ENCODE measurements at places on chromosomes 16 and 17.
A peak's percentile ranks its signal among the peaks of the same experiment; 100 is the strongest.

GRCh38 chr17:39196241-39196807 lies 1.1 kb downstream of the CACNB1 start:
- DNase-seq: no peak

- no peak for DNase-seq
Measured at GRCh38 chr16:88744577-88745521, 38.5 kb downstream of the CTU2 start.

- no peak for DNase-seq
Measured at GRCh38 chr17:4331614-4332013, 34.9 kb downstream of the UBE2G1 start.

DNA sequence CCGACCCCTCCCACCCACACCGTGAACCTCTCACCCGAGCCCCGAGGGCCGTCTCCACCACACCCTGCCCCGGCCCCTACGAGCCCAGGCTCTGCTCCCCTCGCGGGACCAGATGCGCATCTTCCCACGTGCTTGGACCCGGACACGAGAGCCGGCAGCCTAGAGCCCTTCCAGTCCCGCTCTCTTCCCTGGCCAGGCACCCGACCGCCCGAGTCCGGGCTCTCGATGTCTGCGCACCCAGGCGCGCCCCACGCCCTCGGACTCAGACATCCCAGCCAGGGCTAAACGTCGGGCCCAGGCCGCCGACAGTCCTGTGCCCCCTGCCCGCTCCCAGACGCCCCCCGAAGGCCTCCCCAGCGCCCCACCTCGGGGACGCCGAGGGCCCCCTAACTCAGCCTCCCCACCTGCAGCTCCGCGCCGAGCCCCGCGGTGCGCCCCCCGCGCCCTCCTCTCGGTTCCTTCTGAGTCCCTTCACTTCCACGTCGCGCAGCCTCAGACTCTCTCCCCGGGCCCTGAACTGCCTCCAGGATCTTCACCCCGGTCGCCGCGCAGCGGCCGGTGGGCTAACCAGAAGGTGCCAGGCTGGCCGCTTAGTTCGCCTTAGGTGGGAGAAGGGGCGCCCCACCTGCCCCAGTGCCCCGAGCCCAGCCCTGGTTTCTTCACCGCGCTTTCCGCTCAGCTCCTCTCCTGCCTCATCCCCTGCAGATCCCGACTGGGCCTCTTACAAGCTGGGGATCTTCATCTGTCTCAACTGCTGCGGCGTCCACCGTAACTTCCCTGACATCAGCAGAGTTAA lies 688 bp downstream of the ADAP2 start:
- no peak for DNase-seq

DNA sequence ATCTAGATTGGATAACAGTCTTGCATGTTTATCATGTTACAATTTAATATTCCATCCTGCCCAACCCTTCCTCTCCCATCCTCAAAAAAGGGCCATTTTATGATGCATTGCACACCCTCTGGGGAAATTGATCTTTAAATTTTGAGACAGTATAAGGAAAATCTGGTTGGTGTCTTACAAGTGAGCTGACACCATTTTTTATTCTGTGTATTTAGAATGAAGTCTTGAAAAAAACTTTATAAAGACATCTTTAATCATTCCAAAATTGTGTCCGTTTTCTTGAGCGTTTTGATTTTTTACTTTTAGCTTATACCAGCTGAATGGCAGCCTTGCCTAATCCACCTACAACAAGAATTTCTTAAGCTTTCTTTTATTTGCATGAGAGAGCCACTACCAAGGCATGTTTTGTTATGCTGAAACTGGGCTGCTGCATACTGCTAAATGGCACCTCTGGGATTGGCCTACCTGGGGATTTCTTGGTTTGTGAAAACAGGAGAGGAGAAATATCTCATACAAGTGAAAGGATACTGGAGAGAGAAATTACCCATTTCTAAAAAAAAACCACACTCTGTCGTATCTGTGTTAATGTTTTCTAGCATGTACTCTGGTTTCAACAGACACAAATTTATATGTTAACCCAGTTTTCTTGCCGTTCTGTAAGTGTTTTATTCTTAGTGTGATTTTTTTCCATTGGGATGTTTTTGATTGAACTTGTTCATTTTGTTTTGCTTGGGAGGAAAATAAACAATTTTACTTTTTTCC lies 52.2 kb downstream of the TUBD1 start:
- DNase-seq: no peak

DNA sequence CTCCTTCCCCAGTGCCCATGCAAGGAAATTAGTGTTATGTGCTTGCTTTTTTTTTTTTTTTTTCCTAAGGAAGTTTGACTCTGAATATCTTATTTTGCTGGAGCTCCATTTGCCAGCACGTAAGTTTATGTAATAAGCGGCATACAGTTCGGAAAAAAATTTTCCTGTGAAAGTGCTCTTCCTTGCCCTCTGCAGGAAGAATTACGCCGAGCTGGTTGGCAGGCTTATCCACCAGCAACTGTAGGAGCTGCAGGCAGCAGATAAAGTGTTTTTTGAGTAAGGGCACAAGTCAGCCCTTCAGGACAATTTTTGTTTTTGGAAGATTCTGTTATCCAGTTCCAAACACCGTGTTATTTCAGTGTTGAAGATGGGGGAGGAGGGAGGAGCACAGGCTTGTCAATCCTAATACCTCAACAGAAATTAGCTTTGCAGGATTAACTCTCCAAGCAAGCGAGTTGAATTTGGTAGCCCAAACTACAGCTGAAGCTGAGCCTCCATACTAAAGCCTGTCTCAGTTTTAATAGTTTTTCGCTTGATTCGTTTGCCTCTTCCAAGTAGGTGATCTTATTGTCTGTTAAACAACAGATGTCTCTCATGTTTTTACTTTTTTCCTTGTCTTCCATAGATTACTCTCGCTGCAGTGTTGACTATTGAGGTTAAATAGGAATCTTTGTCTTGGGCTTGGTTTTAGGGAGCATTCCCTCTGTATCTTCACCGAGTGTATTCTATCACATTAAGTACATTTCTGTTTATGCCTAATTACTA lies 1.1 kb downstream of the SPECC1 start:
- no peak for DNase-seq

DNA sequence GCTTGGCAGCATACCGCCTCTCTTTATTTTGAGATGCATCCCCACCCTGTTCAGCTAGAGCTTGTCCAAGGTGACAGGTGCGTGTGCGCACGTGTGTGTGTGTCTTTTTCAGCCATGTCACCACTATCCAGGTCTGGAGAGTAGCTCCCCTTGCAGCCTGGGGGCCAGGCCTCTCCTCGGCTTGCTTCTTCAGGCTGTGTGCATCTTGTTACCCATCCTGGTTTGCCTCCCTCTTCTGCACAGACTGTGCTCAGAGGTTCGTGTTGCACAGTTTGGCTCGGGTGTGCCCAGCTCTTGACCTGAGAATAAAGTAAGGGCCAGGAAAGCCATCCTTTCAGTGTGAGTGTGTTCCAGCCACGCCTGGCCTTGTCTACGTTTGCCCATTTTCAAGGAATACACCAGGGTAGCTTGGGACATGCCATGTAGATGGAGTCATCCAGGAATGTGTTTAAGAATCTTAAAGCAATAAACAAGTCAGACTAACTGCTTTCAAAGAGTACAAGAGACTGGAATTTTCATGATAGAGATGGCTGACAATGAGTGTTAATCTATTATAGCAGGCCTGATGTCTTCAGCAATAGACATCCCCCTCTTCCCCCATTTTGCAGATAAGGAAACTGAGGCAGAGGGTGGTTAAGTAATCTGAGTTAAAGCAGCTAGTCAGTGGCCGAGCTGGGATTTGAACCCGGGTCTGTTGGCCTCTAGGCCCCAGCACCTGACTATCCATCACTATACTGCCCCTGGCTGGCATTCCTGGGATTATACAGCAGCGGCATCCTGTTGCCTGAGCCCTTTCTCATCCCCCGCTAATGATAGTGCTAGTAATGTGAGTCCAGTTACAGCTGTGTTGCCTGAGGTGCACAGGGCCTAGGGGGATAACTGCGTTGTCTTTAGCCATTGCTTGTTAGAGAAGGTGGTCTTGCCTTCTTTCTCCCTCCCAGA lies 77.9 kb downstream of the KSR1 start:
- DNase-seq: no peak

DNA sequence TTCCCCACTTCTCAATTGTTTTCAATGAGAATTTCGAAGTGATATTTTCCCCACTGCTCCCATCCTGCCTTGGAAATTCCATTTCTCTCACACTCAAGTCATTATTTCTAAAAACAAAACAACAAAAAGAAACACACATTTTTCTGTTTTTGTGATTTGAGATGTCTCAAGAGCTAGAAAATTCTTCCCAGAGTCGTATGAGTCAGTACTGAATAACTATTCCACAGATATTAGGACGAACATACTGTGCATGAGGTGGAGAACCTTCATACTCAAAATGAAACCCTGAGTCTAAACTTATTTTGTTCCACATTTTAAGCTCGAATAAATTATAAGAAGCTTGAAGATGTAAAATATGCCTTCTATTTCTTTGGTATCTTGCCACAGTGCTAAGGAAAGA lies 204.6 kb downstream of the SLC39A11 start:
- DNase-seq: no peak

- DNase-seq: no peak
Measured at GRCh38 chr16:47342055-47342454, 118.8 kb downstream of the ITFG1 start.

- no peak for DNase-seq
Measured at GRCh38 chr16:75702242-75702641, 981 bp upstream of the DUXB start.

DNA sequence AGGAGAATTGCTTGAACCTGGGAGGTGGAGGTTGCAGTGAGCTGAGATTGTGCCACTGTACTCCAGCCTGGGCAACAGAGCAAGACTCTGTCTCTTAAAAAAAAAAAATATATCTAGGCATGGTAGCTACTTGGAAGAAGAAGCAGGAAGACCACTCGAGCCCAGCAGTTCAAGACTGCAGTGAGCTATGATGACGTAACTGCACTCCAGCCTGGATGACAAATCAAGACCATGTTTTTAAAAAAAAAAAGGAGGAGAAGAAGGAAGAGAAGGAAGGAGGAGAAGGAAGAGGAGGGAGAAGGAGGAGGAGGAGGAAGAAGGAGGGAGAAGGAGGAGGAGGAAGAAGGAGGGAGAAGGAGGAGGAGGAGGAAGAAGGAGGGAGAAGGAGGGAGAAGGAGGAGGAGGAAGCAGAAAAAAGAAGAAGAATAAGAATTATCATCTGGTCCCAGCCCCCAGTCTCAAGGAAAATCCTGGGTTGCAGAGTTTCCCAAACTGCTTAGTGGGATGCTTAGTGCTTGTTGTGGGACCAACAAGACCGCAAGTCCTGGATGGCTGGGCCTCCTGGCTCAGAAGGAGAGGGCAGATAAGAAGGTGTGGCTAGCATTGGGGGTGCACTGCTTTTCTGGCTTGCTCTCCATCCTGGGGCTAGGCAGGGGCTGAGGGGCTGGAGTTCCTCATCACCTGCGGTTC lies 3.7 kb upstream of the DRC7 start:
- no peak for DNase-seq

GRCh38 chr17:81482673-81483072 lies 29.9 kb downstream of the ACTG1 start:
- DNase-seq: no peak

DNA sequence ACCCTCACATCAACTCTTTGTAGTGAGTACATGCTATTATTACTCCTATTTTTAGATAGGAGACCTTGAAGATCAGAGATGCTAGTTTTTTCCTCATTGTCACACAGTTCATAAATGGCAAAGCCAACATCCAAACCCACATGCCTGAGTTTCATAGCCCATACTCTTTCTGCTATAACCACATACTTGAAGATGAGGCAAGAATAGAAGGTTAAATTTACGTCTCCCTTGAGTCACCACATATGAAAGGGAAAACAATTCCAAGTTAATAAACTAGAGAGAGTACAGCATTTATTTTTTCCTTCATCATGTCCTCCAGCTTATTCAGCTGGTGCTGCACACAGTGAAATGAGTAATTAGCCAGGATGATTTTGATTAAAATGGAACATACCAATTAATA lies 23.7 kb downstream of the NUDT7 start:
- no peak for DNase-seq

DNA sequence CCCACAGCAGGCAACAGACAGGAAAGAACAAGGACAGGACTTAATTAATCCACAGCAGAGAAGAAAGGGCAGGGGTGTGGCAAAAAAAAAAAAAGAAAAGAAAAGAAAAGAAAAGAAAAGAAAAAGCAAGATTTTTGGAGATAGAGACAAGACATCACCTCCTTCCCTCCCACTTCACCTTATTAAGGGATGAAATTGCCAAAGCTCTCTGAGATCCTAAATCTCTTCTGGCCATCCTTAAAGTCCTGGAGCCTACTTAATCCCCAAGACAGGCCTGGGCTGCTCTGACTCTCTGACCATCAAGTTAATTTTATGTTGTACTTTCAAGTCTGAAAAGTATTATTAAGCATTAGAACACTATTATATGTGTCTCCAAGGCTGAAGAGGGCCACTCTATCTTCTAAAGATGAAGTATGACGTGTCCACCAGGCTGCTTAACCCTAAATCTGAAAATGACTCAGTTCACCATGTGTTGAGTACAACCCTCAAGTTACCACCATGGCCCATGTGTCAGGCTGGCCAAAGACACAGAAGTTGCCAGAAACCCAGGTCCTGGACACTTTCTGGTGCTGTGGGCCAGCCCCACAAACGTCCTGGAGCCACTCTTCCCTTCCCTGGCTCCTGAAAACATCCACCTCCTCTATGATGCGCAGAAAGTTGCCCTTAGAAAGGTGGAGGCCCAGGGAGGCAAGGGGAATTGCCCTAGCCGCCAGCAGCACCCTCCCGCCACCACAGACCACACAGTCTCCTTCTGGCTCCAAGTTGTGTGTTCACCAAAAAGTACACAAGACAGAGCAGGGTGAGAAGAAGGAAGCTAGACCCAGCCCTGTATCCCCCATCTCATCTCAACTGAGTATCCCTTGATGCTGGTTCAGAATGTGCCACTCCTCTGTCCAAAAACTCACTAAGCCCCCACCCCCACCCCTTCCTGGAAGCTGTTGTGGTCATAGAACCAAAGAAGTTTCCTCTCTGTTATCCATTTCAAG lies 2.7 kb downstream of the SOCS1 start:
- peak; percentile 50 for DNase-seq

- no peak for DNase-seq
Measured at GRCh38 chr17:40625311-40625710, 22.3 kb downstream of the SMARCE1 start.

- DNase-seq: no peak
Measured at GRCh38 chr16:23131931-23132621, 17.2 kb downstream of the USP31 start.

DNA sequence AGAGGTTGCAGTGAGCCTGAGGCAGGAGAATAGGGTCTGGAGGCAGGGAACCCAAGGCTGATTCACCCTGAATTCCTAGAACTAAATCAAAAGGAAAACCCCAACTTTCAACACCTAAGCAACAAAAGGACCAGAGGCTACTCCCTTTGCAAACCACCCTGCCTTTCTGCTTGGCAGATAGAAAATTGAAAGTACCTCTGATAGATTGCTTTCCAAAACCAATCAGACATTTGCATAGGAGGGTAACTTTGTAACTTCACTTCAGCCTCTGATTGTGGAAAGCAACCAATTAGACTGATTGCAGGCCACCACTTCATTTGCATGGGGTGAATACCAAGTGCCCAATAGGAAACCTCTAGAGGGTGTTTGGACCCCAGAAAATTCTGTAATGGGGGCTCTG lies 10.9 kb upstream of the TMEM98 start:
- DNase-seq: no peak
